ENCODE measurements at places on chromosomes 4 and X.
A peak's percentile ranks its signal among the peaks of the same experiment; 100 is the strongest.

DNA sequence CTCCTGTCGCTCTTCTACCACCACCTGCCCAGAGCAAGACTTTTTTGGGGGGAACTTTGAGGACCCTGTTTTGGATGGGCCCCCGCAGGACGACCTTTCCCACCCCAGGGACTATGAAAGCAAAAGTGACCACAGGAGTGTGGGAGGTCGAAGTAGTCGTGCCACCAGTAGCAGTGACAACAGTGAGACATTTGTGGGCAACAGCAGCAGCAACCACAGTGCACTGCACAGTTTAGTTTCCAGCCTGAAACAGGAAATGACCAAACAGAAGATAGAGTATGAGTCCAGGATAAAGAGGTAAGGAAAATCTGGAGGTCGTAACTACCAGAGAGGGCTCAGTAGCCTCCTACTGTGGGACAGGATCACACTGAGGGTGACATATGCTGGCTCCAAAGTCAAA, 364.5 kb downstream of the MAPK10 start:
- DNase-seq, result no peak

DNA sequence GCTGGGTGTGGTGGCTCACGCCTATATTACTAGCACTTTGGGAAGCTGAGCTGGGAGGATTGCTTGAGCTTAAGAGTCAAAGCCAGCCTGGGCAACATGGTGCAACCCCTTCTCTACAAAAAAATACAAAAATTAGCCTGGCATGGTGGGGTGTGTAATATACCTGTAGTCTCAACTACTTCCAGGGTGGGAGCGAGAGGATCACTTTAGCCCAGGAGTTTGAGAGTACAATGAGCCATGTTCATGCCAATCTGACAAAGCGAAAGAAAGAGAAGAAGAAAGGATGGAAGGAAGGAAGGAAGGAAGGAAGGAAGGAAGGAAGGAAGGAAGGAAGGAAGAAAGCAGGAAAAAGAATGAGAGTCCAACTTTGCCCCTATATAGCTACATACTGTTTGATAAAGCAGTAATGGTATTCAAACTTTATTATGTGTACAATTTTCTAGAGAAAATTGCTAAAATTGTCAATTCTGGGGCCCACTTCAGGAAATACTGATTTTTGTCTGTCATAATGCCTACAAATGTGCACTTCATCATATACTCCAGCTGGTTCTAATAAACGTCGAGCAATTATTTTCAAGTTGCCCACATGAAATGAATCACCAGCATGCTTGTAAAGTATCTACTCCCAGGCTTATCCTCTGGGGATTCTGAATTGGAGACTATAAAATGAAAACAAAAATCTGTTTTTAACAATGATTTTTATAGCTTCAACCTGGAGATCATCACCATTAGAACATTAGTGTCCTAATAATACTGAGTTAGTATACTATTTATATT, 132.3 kb downstream of the NDST4 start:
- no peak for DNase-seq

DNA sequence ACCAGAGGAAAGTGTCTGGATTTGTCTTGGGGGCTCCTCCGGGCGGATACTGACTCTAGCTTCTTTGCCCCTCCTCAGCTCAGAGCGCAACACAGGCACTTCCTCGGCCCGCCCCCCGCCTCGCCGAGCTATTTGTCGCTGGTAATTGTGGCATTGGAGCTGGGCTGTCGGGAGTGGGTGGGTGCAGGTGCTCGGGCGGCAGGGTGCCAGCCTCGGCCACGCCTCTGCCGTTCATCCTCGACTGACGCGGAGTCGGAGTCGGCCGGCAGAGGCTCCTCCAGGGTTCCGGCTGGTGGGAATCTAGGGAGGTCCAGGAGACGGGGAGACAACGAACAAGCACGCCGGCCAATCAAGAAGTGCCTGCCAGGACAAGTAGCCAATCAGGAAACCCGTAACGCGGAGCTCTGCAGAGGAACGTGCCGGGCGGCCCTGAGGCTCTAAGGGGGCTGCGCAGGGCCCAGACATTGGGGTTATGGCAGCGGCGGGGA, 3.9 kb upstream of the SYN1 start:
- peak; percentile 73 for DNase-seq

DNA sequence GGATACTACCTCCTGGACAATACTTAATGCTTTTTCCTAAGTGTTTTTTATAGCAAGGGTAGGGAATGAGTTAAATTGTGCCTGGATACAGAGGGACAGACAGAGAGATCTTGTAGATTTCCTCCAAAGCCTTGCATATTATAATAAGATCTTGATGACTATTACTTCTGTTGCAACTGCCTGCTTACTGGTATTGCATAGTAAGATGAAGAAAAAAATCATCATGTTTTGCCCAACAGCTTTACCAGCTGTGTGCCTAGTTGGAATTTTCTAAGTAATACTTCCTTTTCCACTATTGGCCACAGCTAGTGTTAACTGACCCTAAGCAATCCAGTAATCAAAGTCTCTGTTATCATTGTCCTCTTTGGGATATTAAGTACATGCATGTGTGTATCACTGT, 139.0 kb downstream of the DCK start:
- DNase-seq, result no peak

GRCh38 chr4:26434030-26434639, 56.1 kb downstream of the CCKAR start:
- no peak for DNase-seq

- no peak for DNase-seq
Observed at GRCh38 chr4:151667048-151667447, 93.8 kb downstream of the GATB start.

GRCh38 chr4:61440321-61440720, 240.2 kb downstream of the ADGRL3 start:
- no peak for DNase-seq

- no peak for DNase-seq
Observed at GRCh38 chrX:119757646-119757978, 776 bp upstream of the SOWAHD start.

- no peak for DNase-seq
Observed at GRCh38 chrX:13952581-13952980, 77.1 kb downstream of the GEMIN8 start.

- DNase-seq, result no peak
Observed at GRCh38 chrX:32448320-32448719, 763.0 kb downstream of the DMD start.

DNA sequence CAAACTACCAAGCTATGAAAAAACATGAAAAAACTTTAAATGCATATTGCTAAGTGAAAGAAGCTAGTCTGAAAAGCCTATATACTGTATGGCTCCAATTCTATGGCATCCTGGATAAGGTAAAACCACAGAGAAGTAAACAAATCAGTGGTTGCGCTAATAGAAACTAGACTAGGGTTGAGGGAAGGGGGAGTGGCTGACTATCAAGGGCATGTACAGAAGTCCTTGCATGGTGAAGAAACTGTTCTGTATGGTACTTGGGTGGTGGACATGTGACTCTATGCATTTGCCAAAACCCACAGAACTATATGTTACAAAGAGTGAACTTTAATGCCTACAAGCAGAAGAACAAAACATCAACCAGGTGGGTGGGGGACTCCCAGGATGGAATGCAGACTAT, 96.8 kb downstream of the MTMR1 start:
- no peak for DNase-seq

- DNase-seq, result no peak
Observed at GRCh38 chrX:155889328-155889727, 8.2 kb downstream of the VAMP7 start.

DNA sequence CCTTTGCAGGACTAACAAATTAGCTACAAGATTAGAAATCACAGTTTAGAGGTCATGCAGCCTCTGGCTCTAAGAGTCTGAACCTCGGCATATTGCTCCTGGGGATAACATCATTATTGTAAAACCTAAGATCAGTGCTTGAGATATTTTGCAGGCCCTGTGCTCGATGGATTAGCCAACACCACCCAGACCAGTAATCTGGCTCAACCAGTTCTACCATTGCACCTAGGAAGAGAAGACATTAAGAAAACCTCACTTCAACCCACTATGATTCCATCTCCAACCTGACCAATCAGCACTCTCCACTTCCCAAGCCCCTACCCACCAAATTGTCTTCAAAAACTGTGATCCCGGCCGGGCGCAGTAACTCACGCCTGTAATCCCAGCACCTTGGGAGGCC, 43.6 kb downstream of the WFS1 start:
- DNase-seq, result no peak

- peak; percentile 51 for DNase-seq
Observed at GRCh38 chr4:3412257-3413020, 29.3 kb upstream of the HGFAC start.

GRCh38 chr4:154877110-154877760, 96.2 kb downstream of the RBM46 start:
- DNase-seq, result no peak

GRCh38 chrX:10660171-10660570, 39.8 kb upstream of the MID1 start:
- no peak for DNase-seq

DNA sequence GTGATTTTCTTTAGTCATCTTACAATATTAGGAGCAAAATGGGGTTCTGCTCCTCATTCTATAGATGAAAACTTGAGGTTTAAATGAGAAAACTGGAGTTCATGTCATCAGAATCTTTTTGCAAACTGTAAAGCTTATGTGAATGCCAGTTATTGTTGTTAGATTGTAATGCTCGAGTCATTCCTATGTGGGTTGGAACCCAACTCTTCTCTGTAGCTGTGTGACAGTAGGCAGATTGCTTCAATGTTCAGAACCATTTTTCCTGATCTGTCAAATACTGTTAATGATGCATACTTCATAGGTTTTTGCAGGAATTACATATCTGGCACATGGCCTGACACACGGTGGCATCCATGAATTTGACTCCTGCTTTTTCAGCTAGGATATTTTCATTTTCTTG, 178.9 kb downstream of the RAPGEF2 start:
- DNase-seq, result no peak

DNA sequence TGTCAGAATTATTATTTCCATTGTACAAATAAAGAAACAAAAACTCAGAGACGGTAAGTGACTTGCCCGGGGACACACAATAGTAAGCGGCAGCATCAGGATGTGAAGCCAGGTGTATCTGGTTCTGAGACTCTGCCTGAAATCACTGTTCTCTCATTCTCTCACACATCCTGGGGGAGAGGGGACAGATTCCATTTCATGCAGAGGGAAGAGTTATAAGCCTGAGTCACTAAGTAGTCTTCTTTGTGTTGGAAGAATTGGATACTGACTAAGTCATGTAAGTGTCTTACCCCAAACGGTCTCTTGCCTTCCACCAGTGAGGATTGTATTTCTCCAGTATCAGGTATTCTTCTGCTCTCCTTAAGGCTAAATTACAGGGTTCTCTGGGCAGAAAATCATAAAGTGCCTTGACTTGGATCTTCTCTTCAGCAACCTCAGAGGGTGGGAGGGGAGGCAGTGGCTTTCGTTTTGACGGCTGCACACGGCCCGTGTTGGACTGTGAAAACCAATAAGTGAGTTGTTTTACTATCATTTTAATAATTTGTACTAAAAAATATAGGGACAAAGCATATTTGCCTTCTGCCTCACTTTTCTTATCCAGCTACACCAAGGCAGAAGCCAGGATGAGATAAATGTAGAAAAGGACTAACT, 21.9 kb downstream of the TXK start:
- DNase-seq, result no peak

GRCh38 chr4:88870428-88870827, 172.8 kb upstream of the NAP1L5 start:
- DNase-seq, result no peak

- DNase-seq, result no peak
Observed at GRCh38 chr4:12360391-12360790, 931.7 kb upstream of the HS3ST1 start.

DNA sequence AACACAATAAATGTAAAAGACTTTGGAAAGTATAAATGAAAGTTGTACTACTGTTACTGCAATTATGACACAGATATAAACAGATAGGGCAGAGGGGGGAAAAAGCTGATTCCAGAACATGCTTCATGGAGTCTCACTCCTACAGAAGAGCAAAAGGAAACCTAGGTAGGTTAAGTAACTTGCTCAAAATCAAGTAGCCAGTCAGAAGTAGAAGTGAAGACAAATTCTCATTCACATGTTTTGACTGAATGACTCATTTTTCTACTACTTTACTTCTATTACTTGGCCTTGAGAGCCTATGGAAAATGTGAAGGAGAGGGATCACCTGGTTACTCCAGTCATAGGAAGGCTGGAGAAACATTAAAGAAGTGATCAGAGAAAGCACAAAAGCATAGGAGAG, 23.6 kb upstream of the RASGEF1B start:
- no peak for DNase-seq

DNA sequence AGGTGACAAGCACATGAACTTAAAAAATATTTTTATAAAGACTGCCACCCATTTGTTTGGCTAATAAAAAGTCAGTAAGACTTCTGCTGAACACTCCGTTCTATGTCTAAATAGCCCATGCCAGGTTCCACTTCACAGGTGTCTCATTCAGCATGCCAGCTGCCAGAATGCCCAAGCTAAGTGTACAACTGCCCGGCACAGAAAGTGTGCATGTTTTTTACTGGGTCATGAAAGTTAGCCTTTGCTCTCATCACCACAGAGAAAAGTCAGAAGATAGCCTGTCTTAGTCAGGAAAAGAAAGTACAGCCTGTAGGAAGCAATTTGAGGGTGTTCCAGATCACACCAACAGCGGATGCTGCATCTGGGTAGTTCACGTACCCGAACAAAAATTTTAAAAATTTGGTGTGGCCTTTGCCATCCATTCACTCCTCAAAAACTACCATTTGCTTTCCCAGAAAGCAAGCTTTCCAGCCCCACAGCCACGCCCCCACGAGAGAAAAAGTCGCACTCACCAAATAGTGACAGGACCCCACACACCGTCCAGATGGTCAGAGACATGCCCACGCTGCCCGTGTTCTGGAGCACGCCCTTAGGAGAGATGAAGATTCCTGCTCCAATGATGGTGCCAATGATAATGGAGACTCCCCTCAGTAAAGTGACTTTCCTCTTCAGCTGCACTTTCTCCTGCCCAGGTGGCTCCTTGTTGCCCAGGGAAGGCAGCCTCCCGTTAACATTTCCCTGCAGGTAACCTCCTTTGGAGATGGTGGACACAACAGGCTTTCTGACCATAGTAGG, 671 bp downstream of the SLC7A11 start:
- no peak for DNase-seq

DNA sequence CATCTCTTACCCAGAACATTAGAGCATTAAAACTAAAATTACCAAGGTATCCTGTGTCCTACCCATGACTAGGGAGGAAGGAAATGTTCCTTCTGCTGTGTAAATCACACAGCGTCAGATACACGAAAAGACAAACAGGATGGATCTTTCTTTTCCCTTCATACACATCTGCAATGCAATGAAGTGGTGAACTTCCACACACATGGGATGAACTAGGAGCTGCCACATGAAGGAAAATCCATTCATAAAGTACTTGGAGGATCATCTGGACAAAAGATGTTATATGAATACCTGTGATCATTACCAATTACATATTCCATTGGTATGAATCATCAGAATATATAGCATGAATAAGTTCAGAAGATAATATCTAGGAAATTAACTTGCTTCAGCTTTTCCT, 46.2 kb downstream of the LDB2 start:
- DNase-seq, result no peak

DNA sequence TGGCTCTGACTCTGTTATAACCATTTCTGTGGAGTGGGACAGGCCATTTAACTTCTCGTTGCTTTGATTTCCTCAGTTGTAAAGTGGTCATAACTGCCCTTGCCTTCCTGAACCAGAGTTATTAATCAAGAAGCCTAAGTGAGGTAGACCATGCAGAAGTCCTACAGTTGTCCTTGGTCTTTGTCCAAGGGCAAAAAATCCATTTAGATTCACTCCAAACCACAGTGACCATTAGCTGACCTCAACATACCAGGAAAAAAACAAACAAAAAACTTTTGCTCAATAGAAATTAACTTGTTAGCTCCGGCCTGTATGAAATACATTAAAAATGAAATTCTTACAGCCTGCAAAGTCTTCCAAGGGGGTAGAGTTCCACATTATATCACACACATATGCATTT, 52.7 kb downstream of the TBC1D9 start:
- no peak for DNase-seq

All from activated effector memory CD4-positive, alpha-beta T cell treated with anti-CD3 and anti-CD28 coated beads, Interleukin-2, amount 50 U/mL, for 16 hours (primary cell).